ENCODE measurements at places on chromosomes 12 and 14.
A peak's percentile ranks its signal among the peaks of the same experiment; 100 is the strongest.

DNA sequence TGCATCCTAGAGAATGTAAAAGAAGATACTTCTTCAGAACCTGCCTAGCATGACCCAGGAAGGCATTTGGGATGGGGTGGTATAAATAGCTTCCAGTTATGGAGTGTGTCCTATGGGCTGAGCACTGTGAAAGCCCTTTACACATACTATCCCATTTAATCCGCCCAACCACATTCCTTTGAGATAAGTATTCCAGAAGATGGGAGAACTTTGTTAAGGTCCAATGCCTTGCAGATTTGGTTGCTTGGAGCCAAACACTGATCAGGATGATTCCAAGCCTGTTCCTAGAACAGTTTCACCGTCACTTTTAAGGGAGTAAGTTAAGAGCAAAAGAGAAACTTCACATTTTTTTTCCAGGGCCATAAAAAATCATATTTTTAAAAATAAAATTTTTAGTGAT is 82.5 kb upstream of the CLMN start:
- no peak for DNase-seq

GRCh38 chr12:1661553-1662335 is 29.1 kb upstream of the ADIPOR2 start:
- DNase-seq, result peak; percentile 80

GRCh38 chr14:63852271-63852816 is 460 bp upstream of the SYNE2 start:
- DNase-seq, result no peak

- no peak for DNase-seq
Measured at GRCh38 chr14:27573018-27573417, 975.2 kb upstream of the NOVA1 start.

DNA sequence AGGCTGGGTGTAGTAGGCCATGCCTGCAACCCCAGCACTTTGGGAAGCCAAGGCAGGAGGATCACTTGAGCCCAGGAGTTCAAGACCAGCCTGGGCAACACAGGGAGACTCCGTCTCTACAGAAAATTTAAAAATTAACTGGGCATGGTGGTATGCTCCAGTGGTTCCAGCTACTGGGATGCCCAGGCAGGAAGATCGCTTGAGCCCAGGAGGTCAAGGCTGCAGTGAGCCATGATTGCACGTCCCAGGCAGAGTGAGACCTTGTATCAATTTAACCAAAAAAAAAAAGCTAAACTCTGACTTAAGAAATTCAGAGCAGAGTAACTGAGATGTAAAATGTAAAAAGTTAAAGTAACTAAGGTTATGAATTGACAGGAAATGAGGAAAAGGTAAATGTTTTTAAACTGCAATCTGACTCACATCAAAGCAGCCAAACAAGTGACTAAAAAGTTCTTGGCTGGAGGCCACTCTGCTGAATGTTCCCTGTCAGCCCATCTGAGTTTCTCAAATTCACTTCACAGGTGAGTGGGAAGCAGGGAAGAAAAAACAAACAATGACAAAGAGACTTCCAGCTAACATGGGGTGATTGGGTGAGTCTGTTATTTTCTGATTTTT is 21.3 kb downstream of the PRKD1 start:
- no peak for DNase-seq

DNA sequence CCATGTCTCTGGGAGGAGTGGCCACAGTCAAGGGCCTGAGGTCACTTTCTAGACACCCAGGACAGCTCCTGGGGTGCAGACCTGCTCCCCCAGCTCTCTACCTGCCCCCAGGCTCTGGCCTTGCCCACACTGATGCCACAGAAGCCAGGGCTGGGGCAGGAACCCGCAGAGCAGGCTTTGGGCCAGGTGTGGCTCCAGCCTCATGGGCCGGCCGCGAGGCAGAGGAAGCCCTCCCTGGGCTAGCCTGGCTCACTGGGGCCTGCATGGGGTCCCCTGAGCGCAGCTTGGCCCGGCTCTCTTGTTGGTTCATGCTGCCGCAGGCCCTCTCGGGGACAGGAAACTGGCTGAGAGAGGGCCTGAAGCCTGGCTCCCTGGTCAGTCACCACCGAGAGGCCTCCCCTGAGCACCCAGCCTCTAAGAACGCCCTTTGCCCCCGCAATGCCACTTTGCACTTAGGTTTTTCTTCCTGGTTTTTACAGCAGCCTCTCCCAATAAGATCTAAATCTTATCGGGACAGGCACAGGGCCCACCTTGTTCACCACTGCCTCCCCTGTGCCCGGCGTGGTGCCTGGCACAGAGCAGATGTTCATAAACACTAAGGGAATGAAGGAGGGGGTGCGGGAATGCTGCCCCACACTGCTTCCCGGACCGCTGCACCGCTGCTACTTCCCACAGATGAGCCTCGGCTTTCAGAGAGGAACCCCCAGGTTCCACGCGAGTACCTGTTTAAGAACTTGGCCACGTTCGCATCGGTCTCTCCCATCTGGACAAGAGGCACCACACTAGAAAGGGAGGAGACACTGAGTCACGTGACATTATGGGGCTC is 14.7 kb downstream of the MMAB start:
- DNase-seq, result no peak

- DNase-seq, result no peak
Measured at GRCh38 chr12:113214895-113215400, 6.3 kb upstream of the TPCN1 start.

DNA sequence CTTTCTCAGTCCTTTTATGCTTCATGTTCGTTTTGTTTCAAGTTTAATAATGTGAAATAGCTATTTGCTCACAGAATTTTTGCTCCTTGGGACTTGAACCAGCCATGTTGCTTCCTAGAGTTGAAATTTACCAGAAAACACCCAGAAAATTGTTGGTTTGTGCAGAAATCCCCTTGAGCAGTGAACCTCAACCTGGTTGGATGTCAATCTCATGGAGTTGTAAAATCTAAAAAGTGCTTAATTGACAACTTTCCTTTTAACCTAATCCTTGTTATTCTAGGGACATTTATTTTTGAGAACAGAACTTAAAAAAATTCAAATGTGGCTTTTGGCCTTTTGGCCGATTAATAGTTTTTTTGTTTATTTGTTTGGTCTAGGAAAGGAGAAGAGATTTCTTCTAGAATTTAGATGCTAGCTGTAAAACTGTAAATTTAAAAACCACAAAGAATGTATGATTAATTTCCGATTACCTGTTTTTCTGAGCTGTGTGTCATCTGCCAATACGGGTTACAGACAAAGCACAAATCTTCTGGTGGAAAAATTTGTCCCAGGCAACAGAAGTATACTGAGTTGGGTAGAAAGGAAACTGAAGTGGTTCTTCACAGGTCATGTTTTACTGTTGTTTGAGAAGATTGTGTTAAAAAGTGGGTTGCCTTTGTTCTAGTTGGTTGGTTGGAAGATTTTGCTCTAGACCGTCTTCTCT is 154.4 kb downstream of the FUT8 start:
- DNase-seq, result no peak

DNA sequence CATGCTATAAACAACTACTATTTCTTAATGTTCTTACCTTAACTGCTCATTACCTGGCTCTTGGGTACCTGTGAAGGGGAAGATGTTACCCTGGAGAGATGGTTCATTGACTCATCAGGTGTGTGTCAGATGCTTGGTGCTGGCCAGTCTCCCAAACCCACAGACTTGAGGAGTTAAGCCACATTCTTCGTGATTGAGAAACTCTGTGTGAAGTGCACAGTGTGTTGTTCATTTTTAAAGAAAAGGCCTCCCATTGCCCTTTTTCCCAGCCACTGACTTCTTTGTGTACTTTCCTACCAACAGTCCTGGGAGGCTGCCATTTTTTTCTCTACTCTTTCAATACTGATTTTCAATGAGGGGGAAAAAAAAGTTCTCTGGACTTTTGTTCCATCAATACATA is 3.2 kb downstream of the MGST1 start:
- DNase-seq, result no peak

GRCh38 chr12:45688183-45688582 is 41.3 kb upstream of the ARID2 start:
- no peak for DNase-seq

DNA sequence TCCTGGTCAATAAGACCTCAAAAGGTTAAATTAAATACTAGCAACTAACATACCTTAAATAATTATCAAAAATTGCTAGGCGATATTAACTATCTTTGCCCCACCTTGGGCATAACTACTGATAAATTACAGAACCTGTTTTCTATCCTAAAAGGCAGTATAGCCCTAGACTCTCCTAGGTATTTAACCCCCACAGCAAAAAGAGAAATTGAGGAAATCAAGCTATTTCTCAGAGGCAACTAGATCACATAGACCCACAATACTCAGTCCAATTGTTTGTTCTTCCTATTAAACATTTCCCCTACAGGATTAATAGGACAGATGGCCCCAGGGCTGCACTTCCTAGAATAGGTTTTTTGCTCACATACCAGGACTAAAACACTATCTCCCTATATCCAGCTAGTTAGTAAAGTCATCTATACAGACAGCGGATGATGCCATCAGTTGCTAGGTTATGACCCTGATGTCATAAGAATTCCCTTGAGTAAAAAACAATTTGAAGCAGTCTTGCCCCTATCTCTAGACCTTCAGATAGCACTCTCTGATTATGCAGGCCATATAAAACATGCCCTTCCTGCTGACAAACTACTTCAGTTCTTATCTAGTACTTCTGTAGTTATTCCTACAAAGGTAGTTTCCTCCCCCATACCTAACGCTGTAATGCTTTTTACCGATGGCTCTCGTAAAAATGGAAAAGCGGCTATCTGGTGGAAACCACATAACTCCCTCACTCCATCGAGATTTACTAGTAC is 118.4 kb downstream of the PPHLN1 start:
- no peak for DNase-seq

DNA sequence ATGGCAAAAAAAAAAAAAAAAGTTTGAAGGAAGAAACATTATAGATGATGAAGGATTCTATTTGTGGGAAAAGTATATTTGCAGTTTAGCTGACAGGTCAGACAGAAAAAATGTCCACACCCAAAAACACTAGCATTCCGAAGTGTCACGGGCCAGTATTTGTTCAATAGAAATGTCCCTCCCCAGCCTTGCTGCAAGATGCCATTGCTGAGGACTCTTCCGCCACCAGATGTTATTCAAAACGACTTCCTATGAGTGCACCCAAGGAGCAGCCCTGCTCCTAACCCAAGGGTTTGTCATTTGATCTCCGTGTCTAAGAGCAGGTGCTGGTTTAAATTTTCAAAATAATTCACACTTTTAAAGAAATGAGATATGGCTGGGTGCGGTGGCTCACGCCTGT is 163.1 kb downstream of the GCH1 start:
- no peak for DNase-seq

DNA sequence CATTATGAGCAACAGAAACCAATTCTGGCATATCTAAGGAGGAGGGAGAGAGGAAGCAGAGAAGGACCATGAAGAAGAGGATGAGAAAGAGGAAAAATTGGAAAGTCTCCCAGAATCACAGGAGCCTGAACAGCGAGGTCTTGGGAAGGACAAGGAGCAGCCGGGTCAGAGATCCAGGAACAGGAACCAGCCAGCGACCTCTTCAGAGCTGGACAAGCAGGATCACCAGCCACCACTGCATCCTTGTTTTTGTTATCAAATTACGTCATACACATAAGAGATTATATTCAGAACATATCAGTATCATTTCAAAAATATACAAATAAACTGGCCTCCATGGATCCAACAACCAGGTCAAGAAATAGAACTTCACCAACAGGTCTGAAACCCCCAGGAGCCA is 22.1 kb upstream of the BDKRB2 start:
- no peak for DNase-seq

- DNase-seq, result no peak
Measured at GRCh38 chr12:94640134-94640928, 10.0 kb downstream of the TMCC3 start.

- no peak for DNase-seq
Measured at GRCh38 chr14:51609955-51610283, 41.8 kb upstream of the FRMD6 start.

DNA sequence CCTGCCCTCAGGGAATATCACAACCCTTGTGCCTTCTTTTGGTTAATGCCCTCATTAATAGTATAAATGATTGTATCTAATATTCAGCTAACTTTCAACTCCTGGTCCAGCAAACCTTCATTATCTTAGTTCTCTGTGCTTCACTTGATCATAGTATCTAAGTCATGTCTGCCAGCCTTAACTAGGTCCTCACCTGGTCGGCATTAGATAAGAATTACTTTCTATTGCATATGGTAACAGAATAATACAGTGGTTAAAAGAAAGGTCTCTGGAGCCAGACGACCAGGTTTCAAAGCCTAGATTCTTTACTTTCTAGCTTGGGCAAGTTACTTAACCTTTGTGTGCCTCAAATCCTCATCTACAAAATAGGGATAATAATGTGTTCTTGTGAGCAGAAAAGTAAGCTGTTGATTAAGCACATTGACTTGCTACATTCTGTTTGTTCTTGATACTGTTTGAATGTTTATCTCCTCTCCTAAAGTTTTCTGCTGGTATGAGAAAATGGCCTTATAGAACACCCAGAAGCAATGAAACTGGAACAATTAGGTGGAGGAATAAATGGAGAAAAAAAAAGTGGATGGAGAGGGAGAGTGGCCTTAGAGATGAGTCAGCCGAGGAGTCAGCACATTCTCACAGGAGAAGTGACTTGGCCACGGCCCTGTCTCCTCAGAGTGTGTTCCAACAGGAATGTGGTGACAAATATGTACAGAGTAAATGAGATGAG is 176.1 kb downstream of the SLC25A21 start:
- DNase-seq, result no peak

DNA sequence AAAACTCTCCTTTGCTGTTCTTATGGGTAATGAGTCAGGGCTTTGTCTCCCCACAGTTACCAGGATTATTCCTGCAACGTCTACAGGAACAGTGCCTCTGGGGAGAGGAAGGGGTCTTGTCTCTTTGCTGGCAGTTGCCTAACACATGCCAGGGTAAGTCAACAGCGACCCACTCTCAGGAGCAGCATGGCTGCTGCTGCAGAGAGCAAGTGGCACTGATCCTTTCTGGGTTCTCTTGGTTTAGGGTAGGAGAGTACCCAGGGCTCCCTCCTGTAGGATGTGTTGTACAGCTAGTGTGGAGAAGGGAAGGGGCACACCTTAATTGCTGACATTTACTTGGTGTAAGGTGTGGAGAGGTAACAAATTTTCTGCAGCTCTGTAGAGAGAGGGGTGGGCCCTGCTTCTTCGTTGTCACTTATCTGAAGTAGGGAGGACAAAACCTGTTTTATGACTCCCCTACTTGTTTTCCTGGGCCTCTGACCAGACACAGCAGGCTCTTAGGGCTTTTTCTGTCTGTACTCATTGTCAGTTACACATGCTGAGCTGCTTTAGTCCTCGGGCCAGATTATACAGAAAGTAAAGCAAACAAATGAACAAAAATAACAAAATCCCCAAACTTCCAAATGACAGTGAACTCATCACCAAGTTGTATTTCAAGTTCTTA is 168.2 kb downstream of the ACSS3 start:
- no peak for DNase-seq

- DNase-seq, result no peak
Measured at GRCh38 chr12:51326698-51327439, 2.9 kb upstream of the BIN2 start.

- no peak for DNase-seq
Measured at GRCh38 chr12:49865109-49865781, 22.3 kb upstream of the BCDIN3D start.
